ENCODE measurements at places on chromosomes 1 and 21. TPM values are rescaled to one million over a fixed set of nuclear protein-coding genes. Genes with fewer than 3 reads are reported as not detected.
A peak's percentile ranks its signal among the peaks of the same experiment; 100 is the strongest.

GRCh38 chr1:166511761-166512160 is 327.5 kb upstream of the POGK start:
- DNase-seq: no peak

DNA sequence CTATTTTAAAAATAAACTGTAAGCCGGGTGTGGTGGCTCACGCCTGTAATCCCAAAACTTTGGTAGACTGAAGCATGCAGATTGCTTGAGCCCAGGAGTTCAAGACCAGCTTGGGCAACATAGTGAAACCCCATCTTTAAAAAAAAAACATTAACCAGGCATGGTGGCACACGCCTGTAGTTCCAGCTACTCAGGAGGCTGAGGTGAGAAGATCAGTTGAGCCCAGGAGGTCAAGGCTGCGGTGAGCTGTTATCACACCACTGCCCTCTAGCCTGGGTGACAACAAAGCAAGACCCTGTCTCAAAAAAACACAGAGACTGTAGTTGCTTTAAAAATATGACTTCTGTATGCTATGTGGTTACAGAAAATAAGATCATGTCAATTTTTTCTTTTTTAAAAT is 24.3 kb upstream of the LSS start:
- no peak for DNase-seq

GRCh38 chr1:53968125-53968513 is 22.0 kb downstream of the LRRC42 start:
- DNase-seq: peak; percentile 29

NR5A2 gene
- 0.03 TPM for total RNA-seq

- DNase-seq: no peak
These were observed 102.7 kb downstream of the LMX1A start for GRCh38 chr1:165253818-165254254.

PCNX2 gene
- 11.0 TPM for total RNA-seq

PLPPR5 gene
- total RNA-seq: not detected

CIART gene
- total RNA-seq: 5.9 TPM

- no peak for DNase-seq
These were observed 35.9 kb downstream of the HMGB4 start for GRCh38 chr1:33899746-33900145.

SYNC gene
- 209 TPM for total RNA-seq

- no peak for DNase-seq
These were observed 800.3 kb downstream of the PLA2G4A start for GRCh38 chr1:187629075-187629474.

LCE1E gene
- total RNA-seq: not detected

TTF2 gene
- total RNA-seq: 25.0 TPM

- DNase-seq: no peak
These were observed 39.2 kb downstream of the SPEN start for GRCh38 chr1:15886611-15887167.

DNA sequence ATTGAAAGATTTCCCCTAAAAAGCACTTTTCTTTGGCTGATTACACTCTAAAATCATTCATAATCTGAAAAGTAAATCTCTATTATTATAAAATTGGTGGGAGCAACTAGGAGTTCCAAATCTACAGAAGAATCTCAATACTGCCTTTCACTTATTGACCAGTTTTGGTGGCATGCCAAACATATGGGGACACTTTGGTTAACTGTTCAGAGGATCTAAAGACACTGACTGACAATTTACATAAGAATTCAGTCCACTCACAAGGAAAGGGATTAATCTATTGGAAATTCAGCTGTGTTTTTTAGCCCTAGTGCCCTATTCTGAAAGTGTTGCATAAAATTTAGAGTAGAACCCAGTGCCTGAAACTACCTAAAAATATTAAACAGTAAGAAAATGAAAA is 113.6 kb downstream of the LRRC40 start:
- no peak for DNase-seq

TNFSF4 gene
- total RNA-seq: 0.16 TPM

GRCh38 chr1:68758666-68759209 is 261.9 kb upstream of the DEPDC1 start:
- DNase-seq: no peak

DNA sequence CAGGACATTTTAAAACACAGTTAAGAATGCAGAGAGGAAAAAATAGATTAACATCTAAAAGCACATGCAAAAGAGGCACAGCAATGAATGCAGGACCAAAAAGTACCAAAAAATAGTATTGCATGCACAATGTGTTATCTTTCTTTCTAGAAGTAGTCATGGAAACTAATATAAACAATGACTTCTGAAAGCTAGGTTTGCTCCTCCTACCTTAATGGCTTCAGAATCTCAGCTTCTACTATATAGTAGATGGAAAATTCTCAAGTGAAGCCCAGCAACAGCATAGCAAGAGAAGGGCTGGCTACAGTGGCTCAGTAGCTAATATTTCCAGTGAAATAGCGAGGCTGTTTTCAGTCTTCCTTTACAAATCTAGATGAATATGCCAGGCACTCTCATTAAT is 125.1 kb downstream of the CRB1 start:
- no peak for DNase-seq

DNA sequence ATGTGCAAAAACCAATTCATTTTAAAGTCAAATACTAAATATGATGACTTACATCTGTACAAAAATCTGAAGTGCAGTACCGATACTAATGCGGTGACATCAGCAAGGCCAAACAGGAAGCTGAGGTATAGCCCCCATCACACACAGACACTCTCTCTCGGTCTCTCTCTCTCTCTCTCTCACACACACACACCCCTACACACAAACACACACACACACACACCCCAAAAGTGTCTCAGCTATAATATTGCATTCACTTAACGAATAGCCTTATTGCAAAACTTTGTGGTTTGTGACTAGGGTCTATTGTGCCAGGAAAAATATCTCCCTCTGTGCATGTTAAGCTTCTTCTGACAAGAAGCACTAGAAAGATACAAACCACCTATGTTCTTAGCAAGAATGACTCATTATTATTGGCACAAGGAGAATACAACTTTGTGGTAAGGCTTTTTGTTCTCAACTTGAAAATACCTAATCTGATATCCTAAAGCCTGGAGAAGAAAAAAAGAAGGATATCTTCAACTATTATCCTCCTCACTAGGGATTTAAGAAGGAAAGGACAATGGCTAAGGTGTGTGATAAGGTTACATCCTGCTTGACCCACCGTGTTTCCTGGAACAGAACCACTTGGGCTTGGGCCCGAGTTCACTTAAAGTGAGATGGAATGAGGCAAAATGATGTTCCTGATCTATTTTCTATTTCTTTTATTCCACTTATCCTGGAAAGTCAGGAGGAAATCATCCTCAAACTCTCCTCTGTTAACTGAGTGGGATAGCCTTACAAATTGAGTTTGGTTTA is 107.1 kb downstream of the NIBAN1 start:
- no peak for DNase-seq

FAM131C gene
- total RNA-seq: not detected

GRCh38 chr1:209875515-209875914 is 47.7 kb downstream of the UTP25 start:
- DNase-seq: no peak

RAB42 gene
- total RNA-seq: 6.1 TPM

- no peak for DNase-seq
These were observed 29.6 kb downstream of the ZCCHC17 start for GRCh38 chr1:31326461-31326860.

AKR7A3 gene
- total RNA-seq: 0.21 TPM

GRCh38 chr1:109907190-109907774 is 3.4 kb upstream of the CSF1 start:
- DNase-seq: no peak

DNA sequence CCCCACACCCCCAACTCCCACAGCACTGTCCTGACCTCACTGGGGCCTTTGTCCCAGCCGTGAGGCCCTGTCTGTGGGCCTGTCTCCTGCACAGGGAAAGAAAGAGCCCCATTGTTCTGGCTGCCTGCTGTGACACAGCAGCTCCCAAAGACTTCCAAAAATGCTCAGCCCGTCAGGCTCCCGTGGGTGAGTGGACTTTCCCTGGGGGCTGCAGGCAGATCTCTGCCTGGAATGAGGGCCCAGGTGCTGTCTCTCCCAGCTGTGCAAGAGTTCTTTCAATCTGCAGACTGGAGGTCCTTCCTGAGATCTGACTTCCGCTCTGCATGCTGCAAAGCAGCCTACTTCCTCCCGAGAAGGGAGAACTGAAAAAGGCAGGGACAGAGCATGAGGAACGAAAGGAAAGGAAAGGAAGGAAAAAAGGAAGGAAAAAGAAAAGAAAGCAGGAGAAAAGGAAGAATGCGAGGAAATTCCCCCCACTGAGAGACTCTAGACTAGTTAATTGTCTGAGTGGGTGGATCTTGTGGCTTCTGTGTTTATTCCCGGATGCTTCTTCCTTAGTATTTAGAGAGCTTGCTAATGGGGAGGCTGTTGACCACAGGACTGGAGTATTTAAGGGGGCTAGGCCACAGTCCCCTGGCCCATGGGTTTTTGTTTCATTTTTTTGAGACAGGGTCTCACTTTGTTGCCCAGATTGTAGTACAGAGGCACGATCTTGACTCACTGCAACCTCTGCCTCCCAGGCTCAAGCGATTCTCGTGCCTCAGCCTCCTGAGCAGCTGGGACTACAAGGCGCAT is 15.0 kb downstream of the NES start:
- DNase-seq: no peak

TTC13 gene
- 8.5 TPM for total RNA-seq

FLG2 gene
- total RNA-seq: not detected

GRCh38 chr1:209569455-209570207 is 13.9 kb upstream of the CAMK1G start:
- DNase-seq: peak; percentile 68

DNA sequence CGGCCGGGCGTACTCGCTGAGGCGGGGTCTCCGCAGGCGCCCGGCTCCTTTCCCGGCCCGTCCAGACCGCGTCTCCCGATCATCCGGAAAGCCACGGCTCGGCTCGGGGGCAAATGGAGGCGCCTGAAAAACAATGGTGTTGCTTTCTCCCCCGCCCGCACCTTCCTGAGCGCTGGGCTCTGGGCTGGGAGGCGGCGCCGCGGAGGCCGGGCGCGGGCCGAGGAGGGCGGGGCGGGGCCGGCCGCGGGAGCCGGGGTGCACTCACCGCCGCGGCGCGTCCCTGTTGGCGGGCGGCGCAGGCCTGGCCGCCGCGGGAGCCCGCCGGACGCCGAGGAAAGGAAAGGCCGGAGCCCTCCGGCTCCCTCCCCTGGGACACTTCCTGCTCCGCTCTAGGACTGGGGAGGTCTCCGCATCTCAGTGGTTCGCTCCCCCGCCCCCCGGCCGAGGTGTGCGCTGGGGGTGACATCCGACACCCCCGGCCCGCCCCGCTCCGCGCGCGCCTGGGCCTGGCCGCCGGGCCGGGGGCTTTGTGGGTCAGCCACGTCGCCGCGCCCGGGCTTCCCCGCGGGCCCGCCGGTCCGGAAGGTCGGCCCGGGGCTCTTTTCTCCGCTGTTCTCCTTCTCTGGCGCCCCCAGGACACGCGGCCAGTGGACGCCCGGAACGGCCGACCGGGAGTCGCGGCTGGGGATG is at the start of gene ZNF496:
ZNF496 (minus strand) TSS at position 343 of the 690 bp plus-strand sequence. CDS start 2,289 bp downstream, outside the sequence.
- DNase-seq: peak; percentile 86

PADI3 gene
- total RNA-seq: 3.6 TPM

- no peak for DNase-seq
These were observed 11.9 kb upstream of the IGFN1 start for GRCh38 chr1:201178718-201179117.

DNA sequence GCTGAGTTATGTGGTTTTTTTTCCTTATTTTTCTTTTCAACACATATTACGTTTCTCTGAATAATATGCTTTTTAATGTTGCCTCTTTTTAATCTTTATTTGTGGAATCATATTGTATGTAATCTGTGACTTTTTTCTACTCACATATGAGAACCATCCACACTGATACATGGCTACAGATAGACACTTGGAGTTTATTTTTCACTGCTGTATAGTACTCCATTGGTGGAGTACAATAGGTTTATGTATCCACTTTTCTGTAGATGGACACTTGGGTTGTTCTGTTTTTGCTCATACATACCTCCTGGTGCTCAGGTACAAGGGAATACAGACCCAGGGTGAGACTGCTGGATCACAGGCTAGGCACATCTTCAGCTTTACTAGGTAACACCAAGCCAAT is 71.5 kb upstream of the ERG start:
- DNase-seq: no peak

IVL gene
- total RNA-seq: not detected

NUDC gene
- total RNA-seq: 97.9 TPM

DNA sequence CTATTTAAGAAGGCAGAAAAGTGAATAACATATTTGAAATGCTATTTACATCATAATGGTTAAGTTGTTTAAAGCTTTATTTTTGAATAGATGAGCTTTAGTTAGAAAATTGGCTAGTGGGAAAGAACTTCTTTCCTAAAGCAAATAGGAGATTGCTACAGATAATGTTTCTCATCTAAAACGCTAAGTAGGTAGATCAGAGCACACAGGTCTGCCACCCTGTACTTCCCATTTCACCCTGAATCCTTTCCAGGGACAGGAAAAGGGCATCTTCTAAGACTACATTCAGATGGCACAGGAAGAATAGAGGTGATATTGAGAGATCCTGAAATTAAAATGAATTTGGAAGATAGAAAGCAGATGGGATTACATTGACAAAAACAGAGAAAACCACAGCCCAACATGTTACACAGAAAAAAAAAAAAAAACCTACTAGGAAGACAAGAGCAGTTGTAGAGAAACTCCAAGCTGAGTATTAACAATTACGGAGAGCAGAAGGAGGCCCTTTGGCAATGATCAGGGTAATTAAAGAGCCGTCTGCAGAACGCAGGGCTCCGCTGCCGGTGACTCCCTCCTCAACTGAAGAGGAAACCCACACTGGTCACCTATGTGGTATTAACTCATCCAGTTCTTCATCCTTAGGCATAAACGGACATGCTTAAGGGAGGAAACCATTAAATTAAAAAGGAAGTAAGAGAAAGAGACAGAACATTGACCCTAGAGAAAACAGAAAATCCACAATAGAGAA is 53.6 kb upstream of the MAP10 start:
- DNase-seq: no peak

- DNase-seq: no peak
These were observed 67.7 kb upstream of the C1orf87 start for GRCh38 chr1:60141276-60141675.

Data from SJSA1 (cell line).